ENCODE measurements at places on chromosomes 7 and 10. TPM values are rescaled to one million over a fixed set of nuclear protein-coding genes. Genes with fewer than 3 reads are reported as not detected.

- H3K27me3 ChIP-seq = no peaks in the 10 kb centered on the region
- H3K4me3 ChIP-seq = no peak overlapping the region
- H3K4me1 ChIP-seq = no peaks in the 10 kb centered on the region
Observed at GRCh38 chr10:72114706-72115450, 26.5 kb upstream of the SPOCK2 start.

- no peaks in the 10 kb centered on the region for H3K36me3 ChIP-seq
- H3K27me3 ChIP-seq = no peaks in the 10 kb centered on the region
- H3K27ac ChIP-seq = no peak overlapping the region
- no peak overlapping the region for H3K4me3 ChIP-seq
Observed at GRCh38 chr10:112343056-112343806, 30.7 kb upstream of the ACSL5 start.

Gene ZC3HAV1
- total RNA-seq = 11.0 TPM

DNA sequence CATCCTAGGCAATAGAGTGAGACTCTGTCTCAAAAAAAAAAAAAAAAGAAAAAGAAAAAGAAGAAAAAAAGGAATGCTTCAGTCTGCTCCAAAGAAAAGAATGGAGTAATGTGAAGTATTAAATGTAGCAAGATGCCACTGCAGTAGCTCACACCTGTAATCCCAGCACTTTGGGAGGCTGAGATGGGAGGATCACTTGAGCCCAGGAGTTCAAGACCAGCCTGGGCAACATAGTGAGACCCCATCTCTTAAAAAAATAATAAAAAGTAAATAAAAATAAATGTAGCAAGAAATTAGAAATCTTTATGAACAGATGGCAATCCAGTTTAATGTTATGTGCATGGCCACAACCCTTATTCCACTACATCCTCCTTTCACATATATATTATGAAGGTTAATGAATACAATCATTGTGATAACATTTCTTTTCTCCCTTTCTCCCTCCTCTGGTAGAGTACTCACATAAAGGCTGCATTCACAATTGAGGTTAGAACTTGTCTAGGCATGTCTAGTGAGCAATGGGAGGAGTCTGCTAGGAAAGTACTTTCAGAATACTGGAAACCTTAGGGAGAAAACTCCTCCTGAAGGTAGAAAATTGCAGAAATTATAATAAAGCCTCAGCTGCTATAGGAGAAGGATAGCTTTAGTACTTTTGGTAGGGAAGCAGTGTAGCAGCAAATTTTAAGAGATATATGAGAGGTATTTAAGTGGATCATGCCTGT lies 20.4 kb downstream of the KLLN start:
- no peaks in the 10 kb centered on the region for H3K4me1 ChIP-seq
- no peaks in the 10 kb centered on the region for H3K27me3 ChIP-seq
- DNase-seq = no peak
- H3K4me3 ChIP-seq = no peak overlapping the region
- no peaks in the 10 kb centered on the region for H3K36me3 ChIP-seq

DNA sequence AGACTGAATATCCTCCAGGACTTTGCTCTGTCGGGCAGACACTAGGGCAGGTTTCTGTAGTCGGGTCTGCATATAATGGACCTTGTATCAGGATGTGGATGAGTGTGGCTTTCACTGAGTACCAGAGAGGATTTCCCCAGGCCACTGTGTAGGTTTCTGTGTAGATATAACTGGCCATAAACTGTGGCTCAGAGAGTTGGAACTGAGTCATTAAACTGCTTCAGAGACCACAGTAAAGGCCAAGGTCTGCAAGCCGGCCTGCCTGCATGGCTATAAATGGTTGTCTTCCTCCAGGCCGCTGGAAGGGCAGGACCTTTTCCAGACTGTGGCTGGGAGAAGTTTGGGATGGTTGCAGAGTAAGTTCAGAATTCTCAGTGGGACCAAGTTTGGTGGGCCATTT lies 16.9 kb downstream of the ZNF92 start:
- H3K4me1 ChIP-seq = no peaks in the 10 kb centered on the region
- DNase-seq = no peak
- H3K27me3 ChIP-seq = no peaks in the 10 kb centered on the region
- no peak overlapping the region for H3K27ac ChIP-seq
- H3K36me3 ChIP-seq = peaks cover 77% of the 10 kb centered on the region
